Activated effector memory CD4-positive, alpha-beta T cell treated with Interleukin-2 at 50 U/mL for 16 hours (primary cell): ENCODE measurements at places on chromosomes 7 and 10.
A peak's percentile ranks its signal among the peaks of the same experiment; 100 is the strongest.

- no peak for DNase-seq
Measured at GRCh38 chr7:20737840-20738448, 48.7 kb downstream of the SP8 start.

DNA sequence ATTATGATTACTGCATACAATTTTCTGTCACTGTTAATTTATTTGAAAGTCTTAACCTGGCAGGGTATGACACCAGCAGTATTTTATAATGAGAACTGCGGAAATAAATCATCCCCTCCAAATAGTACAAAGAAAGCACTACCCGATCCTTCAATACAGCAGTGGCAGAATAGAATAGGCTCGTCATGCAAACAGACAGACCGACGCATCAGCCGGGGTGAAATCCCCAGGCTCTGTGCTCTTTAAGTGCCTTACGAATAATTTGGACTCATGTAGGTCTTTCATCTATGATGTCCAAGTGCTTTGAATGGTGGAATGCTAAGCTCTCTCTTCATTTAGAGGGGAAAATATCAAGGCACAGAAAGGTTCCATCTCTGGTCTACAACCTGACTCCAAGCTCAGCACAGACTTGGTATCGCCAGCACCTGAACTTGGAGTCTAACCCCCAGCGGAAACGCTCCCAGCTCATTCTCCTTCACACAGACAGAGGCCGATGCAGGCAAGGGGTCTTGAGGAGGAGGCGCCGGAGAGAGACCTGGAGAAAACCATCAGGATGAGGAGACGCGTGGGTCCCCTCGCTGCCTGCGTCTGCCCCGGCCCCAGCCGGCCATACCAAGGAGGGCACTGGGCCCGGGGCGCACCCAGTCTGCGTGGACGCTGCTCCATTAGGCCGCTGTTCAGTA is 568.1 kb upstream of the MKI67 start:
- DNase-seq: no peak

GRCh38 chr7:155804897-155805825 is 7.1 kb downstream of the SHH start:
- DNase-seq: peak; percentile 14

DNA sequence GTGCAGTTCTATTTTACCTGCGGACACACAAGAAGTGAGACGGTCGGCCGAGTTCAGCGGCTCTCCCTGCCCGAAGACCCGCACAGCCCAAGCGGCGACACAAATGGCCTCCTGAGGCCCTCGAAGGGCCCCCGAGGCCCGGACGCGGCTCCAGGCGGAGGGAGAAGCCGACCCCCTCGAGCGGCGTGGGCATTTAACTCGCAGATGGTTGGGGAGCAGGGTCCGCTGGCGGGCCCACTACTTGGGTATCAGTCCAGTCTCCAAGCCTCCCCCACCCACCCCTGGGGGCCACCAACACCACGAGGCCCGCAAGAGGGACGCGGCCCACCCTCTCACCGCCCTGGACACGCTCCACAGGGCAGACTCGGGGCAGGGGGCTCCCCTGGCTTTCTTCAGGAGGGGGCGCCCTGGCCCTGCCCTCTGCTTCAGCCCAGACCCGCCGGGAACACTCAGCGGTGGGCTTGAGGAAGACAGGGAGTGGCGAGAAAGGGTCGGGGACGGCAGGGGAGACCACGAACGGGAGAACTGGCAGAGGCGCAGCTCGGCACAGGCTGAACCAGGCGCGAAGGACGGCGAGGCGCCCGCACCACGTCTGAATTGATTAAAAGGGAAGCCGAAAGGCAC is 1.7 kb downstream of the IGF2BP3 start:
- no peak for DNase-seq

GRCh38 chr7:30378275-30378674 is 93.9 kb downstream of the ZNRF2 start:
- no peak for DNase-seq

GRCh38 chr10:86707505-86707904 is 39.2 kb downstream of the LDB3 start:
- DNase-seq: no peak

DNA sequence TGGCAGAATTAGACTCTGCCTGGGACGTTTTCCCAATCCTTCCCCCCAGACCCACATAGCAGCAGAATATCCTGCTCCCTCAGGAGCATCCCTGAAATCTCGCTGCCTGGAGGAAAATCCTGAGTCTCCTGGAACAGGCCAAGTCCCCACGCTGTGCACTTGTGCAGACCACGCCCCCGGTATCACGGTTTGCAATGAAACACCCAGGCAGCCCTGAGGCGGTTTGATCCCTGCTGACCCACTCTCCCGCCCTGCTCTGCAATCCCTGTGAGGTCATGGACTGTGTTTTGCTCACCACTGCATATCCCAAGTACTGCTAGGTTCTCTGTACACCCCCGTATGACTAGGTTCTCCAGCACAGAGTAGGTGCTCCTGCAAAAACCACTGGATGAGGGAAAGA is 411.8 kb upstream of the MGMT start:
- DNase-seq: no peak

- no peak for DNase-seq
Measured at GRCh38 chr10:77944519-77944918, 18.0 kb upstream of the DLG5 start.

DNA sequence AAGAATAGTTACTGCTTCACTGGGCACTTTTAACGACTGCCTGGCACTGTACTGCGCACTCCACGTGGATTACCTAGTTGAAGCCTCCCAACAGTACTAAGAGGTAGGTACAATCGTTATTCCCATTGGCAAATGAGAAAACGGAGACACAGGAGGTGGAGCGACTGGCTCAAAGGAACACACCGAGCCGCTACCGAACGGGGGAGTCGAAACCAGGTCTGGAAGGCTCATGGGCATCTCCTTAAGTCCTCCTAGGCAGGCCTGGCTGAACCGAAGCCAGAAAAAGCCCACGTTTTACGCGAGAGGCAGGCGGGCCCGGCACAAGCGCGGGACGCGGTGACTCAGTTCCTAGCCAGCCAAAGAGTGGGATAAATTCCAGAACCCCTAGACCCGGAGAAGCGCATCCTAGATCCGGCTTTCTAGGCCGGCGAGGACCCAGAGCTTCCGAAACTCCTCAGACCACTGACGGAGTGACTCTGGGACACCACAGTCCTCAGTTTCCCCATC is 472 bp downstream of the PDAP1 start:
- peak; percentile 17 for DNase-seq

GRCh38 chr10:103273041-103273441 is 3.9 kb upstream of the INA start:
- no peak for DNase-seq

- no peak for DNase-seq
Measured at GRCh38 chr7:33813331-33813730, 92.0 kb upstream of the BMPER start.

DNA sequence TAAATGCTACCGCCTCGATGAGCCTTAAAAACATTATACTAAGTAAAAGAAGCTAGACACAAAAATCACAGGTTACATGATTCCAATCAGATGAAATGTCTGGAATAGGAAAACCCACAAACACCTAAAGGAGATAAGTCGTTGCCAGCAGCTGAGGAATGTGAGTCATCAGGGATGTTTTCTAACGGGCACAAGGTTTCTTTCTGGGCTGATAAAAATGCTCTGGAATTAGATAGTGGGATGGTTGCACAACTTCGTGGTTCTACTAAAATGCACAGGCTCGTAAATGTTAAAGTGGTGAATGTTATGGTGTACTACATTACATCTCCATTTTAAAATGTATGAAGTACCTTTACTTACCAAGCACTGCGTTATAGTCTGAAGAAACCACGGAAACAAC is 9.7 kb downstream of the ABLIM1 start:
- no peak for DNase-seq

DNA sequence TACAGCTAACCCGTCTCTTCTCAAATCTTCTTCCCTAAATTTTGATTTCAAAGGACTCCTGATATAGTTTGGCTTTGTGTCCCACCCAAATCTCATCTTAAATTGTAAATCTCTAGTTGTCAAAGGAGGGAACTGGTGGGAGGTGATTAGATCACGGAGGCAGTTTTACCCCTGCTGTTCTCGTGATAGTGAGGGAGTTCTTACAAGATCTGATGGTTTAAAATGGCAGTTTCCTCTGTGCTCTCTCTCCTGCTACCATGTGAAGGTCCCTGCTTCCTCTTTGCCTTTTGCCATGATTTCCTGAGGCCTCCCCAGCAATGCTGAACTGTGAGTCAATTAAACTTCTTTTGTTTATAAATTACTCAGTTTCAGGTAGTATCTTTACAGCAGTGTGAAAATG is 269.3 kb downstream of the POLR1F start:
- DNase-seq: no peak

DNA sequence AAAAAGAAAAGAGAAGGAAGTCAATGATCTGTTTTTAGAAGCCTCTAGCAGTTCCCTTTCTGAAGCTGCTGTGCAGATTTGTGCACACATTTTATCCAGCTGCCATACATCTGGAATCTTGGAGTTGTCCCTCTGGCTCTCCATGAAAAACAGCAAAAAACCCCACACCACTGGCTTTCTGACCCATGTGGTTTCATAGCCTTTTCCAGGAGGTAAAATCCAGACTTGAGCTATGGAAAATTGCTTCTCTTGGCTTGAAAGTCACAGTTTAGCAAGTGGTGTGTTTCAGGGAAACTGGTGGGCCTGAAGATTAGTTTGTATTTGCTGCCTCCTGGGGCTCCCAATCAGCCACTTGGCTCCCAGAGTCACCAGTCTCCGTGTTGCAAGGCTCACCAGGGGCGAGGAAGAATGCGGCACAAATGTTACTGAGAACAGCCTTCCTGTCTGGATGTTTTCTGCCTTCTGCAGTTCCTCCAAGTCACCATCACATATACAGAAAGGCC is 50.1 kb upstream of the ADRB1 start:
- DNase-seq: no peak

DNA sequence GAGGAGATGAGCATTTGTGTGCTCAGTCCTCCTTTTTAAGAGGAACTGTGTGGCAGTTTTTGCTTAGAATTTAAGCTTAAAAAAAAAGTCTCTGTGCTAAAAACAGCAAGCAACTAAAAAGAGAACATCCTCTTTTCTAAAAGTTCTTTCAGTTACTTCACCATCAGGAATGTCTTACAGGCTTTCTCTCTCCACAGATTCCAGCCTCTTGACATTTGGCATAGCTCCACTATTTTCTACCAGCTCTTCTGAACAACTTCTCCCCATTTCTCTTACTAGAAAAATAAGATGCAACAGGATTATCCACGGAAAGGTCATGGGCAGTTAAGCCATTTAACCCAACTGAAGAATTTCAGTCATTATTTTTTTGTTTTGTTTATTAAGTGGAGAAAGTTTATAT is 13.2 kb downstream of the PCLO start:
- no peak for DNase-seq

DNA sequence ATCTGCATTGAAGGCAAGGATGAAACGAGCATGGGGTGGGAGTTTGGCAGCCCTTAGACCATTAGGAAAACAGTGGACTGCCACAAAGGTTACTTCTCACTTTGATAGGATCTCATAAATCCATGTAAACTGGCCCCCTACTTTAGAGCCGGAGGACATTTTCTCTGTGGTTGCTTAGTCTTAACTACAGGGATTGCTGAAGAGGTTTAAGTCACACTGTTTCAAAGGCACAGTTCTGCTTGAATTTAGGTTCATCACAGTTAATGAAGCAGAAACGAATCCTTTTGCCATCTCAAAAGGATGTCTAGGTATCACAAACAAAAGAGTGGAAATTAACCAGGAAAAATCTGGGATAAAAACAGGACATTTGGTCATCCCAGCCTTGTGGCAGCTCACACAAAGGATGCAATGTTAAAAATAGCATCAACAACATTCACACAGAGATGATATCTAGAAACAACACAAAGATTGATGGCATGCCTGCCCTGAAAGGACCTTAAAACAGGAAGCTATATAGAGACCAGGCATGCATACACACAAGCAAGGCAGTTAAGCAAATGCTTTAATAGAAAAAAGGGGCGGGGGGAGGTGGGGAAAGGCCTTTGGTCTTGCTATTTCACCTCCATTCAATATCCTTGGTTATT is 74.0 kb downstream of the DOCK4 start:
- DNase-seq: no peak

GRCh38 chr10:43756341-43756740 is 107.7 kb upstream of the ZNF32 start:
- DNase-seq: no peak

- DNase-seq: no peak
Measured at GRCh38 chr7:99132595-99133321, 11.2 kb downstream of the SMURF1 start.

DNA sequence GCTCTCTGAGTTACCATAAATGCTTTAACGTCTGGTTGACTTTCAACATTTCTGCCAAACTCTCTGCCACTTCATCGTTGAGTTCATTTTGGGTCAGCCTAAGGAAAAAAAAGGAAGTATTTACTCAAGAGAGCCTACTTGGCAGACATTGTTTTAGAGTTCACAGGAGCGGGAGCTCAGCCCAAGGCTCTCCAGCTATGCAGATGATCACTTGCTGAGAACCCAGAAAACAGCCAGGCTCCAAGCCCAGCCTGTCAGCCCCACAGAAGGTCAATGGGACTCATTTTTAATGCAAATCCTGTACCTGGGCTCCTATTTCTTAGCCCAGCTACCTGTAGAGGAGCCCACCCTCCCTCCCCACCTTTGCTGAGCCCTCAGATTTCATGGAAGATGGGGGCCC is 45.5 kb downstream of the NOD1 start:
- DNase-seq: no peak

GRCh38 chr7:151082141-151083070 is 887 bp downstream of the TMUB1 start:
- no peak for DNase-seq

DNA sequence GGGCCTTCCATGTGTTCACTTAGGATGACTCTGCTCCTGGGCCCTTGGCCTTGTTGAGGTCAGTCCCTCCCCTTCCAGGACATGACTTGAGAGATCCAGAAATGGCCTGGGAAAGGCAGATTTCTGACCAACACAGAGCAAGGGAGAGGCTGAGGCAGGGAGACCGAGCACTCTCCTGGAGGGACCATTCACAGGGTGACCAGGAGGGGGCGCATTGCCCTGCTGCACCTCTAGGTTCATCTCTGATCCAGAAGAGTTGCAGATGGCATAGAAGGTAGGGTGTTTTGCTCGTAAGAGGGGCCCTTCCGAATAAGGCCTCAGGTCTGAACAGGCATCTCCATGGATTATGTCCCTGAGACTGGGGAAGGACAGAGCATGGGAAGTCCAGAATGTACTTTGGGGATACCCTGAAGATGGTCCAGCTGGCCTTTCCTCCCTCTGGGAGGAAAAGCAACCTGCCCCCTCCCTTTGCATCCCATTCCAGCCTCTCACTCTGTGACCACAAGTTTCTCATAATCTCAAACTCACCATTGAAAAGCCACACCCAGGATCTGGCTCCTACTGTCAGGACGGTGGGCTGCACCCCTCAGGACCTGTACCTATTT is 6.6 kb downstream of the DMBT1 start:
- DNase-seq: no peak

GRCh38 chr10:47167591-47167990 is 132.4 kb upstream of the GDF10 start:
- DNase-seq: no peak

GRCh38 chr7:27235387-27236311 is 7.0 kb upstream of the EVX1 start:
- DNase-seq: no peak

GRCh38 chr7:157439761-157440160 is 103.0 kb downstream of the DNAJB6 start:
- no peak for DNase-seq
